Activated CD8-positive, alpha-beta memory T cell treated with anti-CD3 and anti-CD28 coated beads for 48 hours (primary cell): ENCODE measurements at places on chromosomes 7 and 10.

DNA sequence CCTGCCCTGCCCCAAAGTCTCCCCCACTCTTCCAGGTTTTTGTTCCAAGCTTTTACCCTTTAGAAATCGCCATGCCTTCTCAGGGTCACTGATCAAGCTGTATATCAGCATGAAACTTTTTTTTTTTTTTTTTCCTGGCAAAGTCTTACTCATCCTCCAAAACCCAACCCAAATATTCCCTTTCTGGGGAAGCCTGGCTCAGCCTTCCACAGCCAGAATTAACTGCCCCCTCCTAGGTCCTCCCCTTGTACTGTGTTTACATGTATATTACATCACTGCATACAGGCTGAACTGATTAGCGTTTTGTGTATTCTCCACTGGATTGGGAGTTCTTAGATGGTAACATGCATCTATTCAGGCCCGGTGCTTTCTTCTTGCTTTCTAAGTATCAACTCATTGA lies 4.6 kb upstream of the NOBOX start:
- no peak for DNase-seq

- DNase-seq: no peak
Measured at GRCh38 chr7:96982586-96982985, 22.8 kb upstream of the DLX6 start.

GRCh38 chr7:46705386-46706255 lies 784.5 kb upstream of the IGFBP3 start:
- no peak for DNase-seq

- DNase-seq: no peak
Measured at GRCh38 chr10:49068672-49069217, 46.6 kb downstream of the VSTM4 start.

DNA sequence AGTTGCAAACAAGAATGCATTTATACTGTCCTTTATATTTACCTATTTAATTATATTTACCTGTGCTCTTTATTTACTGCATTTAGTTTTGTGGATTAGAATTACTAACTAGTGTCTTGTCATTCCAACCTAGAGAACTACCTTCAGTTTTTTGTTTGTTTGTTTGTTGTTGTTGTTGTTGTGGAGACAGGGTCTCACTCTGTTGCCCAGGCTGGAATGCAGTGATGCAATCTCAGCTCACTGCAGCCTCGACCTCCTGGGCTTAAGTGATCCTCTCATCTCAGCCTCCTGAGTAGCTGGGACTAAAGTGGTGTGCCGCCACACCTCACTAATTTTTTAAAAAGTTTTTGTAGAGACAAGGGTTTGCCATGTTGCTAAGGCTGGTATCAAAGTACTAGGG lies 156.4 kb upstream of the AKR1E2 start:
- DNase-seq: no peak

- DNase-seq: no peak
Measured at GRCh38 chr7:41046221-41046761, 656.6 kb downstream of the INHBA start.

- no peak for DNase-seq
Measured at GRCh38 chr7:133419041-133419440, 166.2 kb downstream of the EXOC4 start.

- DNase-seq: no peak
Measured at GRCh38 chr7:50456371-50457123, 6.4 kb upstream of the FIGNL1 start.

DNA sequence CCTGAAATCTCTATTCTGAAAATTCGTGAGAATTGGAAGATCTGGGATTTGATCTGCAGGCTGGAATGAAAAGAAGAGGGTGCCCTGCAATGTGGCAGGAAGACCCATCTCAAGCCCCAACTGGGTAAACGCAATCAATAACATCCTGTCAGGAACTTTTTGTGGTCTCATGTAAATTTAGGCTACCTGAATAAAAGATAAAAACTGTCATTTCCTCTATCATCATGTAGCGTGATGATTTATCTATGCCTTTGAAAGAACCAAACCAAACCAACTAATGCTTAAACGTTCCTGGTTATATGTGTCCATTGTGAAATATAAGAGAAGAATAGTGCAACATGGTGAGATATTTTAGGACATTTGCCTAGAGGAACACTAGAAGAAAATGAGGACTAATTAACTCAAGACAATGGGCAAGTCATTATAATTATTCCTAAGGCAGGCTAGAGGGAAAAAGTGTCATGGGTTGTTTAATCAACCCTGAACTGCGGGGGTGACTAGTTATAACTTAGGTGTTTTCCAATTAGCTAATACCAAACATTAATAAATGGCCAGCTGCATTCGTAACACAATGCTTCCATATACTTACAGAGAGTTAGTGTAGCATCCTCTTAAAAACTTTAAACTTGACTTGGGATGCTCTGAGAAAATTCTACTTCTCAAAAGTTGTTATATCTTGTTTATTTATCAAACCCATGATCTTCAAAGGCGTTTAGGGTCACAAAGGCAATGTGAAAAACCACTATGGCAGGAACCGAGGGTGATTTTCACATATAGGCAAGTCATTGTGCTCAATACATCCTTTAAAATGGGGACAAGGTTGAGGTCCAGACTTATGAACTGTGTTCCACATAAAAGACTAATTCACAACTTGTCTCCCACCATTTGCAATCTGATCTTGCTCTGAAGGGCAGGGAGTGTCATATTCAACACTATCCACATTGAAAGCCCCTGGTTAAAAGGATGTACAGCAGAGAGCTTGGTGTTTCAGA lies 48.6 kb upstream of the ADO start:
- no peak for DNase-seq

DNA sequence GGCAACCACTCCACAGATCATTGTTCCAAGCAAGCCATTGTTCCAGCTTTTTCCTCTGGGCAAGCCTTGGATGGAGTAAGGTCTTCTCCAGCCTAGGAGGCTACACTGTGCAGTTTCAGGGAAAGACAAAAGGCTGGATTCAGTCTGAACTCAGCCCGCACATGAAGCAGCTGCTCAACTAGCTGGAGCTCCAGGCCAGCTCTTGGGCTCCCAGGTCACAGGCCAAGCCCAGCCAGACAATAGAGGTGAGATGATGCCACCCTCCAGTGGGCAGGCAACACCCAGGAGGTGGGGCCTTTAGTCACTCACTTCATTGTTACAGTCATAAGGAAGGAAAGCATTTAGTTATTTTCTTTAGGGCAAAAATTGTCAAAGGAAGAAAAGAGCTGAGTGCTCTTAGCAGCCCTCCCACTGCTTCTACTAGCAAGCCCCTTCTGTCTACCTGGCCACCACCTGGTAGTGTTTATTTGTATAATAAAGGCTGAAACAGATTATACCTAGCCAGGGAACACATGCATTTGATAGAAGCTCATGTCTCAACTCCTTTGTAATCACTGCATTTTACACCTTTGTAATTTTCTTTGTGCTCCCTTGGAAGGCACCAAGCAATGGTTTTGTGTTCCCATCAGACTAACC lies 253.4 kb downstream of the WDR11 start:
- DNase-seq: no peak

GRCh38 chr10:55803055-55803454 lies 558.0 kb downstream of the ZWINT start:
- no peak for DNase-seq

DNA sequence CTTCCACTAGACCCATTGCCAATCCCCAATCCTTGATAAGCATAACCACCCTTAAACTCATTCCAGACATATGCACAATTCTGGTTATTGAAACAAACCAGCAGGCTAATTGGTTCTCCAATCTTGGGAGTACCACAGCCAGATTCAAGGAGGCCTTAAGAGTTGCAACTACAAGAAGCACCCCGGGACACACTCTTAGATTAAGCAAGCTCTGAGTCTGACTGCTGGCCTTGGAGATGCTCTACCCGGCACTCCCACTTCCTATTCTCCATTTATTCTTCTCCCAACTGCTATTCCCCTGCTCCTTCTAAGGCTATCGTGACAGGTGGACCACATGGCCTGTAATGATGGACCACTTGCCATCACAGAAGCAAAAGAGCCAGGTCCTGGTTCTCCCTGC lies 40.3 kb downstream of the CYTH3 start:
- DNase-seq: no peak

DNA sequence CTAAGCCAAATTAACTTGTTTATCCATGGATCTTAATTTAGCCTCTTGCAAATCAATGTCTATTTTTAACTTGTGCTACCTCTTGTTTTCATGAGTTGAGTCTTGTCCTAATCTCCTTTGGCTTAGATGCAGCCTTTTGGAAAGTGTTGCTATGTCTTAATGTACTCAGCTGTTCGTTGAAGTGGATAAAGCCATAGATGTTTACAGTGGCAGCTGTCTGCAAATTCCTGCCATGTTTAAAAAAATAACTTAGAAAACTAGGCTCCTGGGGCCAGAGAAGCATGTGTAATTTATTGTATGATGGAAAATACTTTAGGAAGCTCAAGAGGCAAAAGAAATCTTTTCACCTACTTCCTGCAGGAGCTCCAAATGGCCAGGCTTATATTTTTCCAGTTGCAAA lies 253.1 kb upstream of the RHOBTB1 start:
- no peak for DNase-seq
